ENCODE measurements at places on chromosomes 13 and 19.

- DNase-seq = no peak
Observed at GRCh38 chr13:48232420-48233045, 473 bp upstream of the ITM2B start.

GRCh38 chr13:78161266-78161665, 242.6 kb upstream of the EDNRB start:
- no peak for DNase-seq

DNA sequence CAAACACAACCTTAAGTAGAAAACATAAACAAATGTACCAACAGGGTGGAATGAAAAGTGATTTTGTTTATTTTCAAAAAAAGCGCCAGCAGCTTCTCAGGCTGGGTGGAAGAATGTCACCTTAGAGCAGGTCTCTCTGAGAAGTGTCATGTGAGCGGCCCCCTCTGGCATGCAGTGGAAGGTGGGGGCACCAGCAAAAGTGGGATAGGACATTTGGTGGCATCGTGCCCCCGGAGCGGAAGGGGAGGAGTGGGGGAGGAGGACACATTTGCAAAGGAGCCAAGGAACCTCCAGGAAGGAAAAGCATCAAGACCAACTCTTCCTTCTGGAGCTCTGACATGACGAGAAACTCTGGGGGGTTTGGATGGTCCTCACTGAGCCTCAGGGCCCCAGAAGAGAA, 635.3 kb downstream of the UQCRFS1 start:
- DNase-seq = no peak

DNA sequence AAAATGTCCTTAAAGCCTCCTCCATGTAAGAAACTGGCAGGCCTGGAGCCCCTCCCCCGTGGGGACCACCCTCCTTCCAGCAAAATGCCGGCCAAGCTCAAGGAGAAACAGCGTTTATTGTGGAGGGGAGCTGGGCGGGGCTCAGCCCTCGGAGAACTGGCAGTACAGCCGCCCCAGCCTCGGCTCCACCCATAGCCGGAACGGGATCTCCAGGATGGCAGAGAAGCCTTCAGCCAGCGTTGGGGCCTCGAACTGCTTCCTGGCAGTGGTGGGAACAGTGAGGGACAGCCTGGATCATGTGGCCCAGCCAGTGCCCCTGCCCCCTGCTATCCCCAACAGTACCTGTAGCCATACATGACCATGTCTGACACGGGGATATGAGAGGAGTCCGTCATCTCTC, 6.3 kb downstream of the PNKP start:
- DNase-seq = no peak

DNA sequence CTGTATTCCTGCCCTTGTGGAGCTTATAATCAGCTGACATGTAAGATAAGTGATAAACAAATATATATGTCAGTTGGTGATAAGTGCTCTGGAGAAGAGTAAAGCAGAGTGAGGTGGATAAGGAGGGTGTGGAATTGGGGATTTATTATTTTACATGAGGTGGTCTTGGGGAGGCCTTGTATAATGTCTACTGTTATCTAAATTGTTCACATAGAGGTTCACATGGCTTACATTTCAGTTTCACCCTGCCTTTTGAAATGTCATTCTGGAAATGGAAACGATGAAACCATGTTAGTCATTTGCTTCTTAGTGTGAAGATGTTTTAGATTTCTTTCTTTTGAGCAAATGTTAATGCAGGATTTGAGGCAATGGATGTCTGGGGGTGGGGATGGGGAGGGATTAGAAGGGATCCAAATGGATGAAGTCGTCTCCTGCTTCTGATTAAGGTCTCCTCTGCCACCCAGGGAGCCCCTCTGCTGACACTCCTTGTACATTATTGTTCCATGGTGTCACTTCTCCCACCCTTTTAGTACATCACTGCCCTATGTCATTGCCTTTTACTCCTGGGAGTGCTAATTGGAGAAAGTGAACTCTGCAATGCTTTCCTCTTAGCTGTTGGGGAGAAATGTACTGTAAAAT, 14.0 kb downstream of the B3GLCT start:
- DNase-seq = no peak

All from activated T-helper 1 cell treated with anti-CD3 and anti-CD28 coated beads, Interleukin-2, amount 50 U/mL, for 16 hours (primary cell).